ENCODE measurements at places on chromosomes 5 and 9.

DNA sequence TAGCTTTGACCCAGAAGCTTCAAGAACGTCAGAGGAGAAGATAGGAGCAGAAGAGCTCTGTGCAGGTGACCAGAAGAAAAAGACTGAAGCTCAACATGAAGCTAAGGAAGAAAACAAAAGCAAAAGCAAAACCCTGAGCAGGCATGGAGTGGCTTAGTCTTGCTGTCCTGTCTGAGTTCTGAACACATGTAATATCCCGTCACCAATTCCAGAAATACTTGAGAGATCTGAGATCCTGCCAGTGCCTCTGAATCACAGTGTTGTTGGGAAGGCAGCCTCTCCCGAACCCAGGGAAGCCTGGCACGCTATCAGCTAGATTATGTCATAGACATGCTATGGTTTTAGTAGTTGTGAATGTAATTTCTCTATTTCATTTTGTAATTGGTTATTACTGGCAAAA is 235.7 kb downstream of the ICE1 start:
- ATAC-seq: no peak

- no peak for ATAC-seq
Observed at GRCh38 chr9:111599955-111600343, 502 bp upstream of the PTGR1 start.

- no peak for ATAC-seq
Observed at GRCh38 chr9:105050296-105050695, 122.3 kb upstream of the ABCA1 start.

GRCh38 chr5:128436749-128437188 is 101.3 kb downstream of the FBN2 start:
- ATAC-seq: peak; percentile 78

GRCh38 chr5:91053741-91054025 is 329.4 kb downstream of the ARRDC3 start:
- no peak for ATAC-seq

DNA sequence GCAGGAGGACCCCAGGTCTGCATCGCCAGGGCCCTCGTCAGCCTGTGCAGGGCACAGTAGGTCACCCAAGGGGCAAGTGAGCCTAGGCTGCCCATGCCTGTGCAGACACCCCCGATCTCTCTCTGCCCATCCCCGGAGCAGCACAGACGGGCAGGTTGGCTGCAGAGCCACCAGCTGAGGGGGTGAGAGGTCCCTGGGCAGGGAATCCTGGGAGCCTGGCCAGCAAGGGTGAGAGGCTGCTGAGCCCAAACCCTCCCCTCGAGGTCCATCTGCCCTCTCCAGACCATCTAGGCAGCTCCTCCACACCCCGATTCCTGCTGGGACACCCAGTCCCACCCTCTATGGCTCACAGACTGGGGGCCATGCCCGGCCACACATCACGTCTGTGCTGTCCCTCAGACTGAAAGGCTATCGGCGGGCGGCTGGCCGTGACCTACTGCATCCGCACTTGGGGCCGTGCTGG is 2.8 kb upstream of the DPP7 start:
- no peak for ATAC-seq

DNA sequence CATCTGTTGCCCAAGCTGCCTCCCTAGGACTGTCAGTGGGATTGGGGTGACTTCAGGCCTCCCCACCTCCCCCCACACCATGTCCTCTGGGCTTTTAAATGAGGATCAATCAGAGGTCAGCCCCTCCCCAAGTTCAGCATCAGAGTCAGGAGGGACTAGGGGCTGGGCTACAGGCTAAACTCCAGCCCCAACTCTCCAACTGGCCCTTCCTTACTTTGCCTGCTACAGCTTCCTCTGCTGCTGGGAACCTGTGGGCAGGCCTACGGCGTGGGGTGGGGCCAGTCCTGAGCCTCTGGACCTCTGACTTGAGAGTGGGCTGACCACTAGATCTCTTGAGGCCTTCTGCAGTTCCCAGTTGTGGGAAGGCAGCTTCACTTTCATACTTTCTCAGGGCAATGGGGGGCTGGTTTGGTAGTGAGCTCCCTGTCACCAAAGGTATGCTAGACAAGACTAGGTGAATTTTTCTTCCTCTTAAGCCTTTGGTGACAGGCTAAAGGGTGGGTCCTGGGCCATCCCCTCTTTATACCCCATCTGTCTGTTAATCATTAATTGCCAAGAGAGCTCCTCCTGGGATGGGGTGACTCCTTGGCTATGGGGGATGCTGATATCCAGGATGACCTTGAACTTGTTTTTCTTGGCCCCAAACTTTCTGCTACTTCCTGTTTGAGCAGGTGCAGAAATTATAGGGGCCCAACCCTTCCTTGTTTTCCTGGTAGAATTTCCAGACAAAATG is 10.8 kb upstream of the DAB2IP start:
- no peak for ATAC-seq

DNA sequence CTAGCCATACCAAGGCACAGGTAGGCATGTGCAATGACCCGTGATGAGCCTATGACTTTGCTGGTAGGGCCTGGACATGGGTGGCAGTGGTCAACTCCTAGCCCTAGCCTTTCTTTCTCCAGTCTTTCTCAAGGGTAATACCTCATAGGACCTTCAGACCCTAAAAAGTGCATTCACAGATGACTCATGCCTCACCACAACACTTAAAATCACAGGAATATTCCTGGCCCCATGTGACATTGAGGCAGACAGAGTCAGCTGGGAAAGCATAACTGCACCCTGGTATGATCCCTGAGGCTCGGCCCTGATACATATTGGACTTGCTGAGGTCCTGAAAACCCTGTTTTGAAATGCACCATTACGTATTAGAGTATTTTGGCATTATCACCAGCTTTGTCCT is 449.5 kb downstream of the HINT1 start:
- no peak for ATAC-seq

DNA sequence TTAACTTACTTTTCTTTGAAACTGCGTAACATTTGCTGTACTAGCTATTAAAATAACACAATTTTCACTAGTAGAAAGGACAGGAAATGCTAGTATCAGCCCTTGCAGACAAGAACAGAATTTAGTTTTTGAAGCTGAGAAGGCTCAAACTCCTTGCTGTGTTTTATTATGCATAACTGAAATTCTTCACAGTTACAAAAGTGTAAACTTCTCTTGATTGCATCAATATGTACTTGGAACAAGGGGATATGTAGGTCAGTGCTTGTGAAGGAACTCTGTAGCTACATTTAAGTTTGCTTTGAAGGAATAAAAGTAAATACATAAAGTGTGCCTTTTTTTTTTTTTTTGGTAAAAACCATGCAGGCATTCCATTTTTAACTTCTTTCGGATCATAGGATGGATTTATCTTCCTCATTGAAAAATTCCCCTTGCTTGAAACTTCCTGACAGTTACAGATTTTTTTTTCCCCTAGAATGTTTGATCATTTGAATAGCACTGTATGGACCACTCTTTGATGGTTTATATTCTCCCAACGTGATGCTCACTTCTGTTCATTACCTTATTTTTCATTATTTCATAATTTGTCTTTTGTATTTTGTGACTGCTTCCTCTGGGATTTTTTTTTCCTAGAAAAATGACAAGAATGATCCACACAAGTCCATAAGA is 94.9 kb upstream of the DAB2 start:
- ATAC-seq: no peak

GRCh38 chr9:93156475-93157008 is 22.5 kb upstream of the NINJ1 start:
- ATAC-seq: no peak

GRCh38 chr5:142743592-142744441 is 26.4 kb upstream of the ARHGAP26 start:
- peak; percentile 14 for ATAC-seq

- no peak for ATAC-seq
Observed at GRCh38 chr5:156624686-156625085, 225.4 kb upstream of the PPP1R2B start.

DNA sequence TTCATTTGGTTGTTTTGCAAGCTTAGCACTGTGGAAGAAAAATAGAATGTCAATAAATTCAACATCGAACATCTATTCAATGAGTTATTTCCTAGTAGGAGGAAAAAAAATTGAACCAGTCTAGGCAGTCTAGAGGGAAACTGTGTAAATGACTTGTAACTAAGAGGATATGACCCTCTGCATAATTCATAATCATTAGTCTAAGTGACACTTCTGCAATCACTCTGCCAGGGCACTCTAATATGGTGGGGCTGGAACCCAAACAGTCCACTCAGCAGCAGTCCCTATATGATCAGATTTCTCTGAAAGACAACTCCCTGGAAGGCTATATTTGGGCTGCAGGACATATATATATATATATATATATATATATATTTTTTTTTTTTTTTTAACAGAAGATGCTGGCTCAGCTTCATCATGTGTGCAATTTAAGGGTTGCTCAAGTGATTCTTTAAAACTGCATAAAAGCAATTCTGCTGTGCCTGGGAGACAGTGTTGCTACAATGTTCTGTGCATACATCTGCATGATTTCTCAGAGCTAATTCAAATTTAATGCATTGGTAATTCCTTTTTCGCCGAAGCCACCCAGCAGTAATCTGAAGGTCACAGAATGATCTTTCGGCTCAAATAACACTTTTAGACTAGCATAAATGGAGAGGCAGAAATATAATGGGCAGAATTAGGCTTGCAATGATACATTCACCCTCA is 482.1 kb upstream of the ZNF608 start:
- ATAC-seq: no peak

DNA sequence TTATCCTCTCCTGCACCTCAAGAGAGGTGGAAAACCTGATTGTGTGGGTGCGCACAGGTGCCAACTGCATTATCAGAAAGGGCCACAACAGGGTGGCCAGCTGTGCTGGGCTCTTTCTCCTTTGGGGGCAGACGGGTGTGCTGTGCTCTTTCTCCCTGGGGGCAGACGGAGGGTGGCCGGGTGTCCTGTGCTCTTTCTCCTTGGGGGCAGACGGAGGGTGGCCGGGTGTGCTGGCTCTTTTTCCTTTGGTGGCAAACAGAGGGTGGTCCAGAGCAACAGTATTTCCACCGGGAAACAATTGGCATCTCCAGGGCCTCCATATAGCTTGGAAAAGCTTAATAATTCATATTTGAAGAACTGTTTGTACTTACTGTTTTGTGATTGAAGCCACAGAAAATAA is 6.8 kb downstream of the LMX1B start:
- no peak for ATAC-seq

GRCh38 chr5:38607396-38607795 is 51.0 kb upstream of the LIFR start:
- ATAC-seq: peak; percentile 71

- ATAC-seq: no peak
Observed at GRCh38 chr9:96323169-96323568, 21.2 kb upstream of the HSD17B3 start.

DNA sequence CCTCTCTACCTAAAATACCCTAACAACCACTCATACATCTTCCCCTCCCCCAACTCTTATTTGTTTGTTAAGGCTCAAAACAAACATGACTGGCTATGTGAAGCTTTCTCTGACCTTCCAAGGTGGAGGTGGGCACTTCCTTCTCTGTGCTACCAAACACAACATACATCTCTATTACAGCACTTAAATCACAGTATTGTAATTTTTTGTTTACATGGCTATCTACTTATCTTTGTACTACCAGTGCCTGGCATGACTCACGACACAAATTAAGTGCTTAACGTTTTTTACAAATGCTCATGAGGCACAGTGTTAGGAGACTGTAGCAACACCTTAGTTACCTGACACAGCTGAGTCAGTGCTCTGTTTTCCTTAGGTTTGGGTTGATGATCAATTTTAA is 18.6 kb downstream of the HOMER1 start:
- no peak for ATAC-seq

DNA sequence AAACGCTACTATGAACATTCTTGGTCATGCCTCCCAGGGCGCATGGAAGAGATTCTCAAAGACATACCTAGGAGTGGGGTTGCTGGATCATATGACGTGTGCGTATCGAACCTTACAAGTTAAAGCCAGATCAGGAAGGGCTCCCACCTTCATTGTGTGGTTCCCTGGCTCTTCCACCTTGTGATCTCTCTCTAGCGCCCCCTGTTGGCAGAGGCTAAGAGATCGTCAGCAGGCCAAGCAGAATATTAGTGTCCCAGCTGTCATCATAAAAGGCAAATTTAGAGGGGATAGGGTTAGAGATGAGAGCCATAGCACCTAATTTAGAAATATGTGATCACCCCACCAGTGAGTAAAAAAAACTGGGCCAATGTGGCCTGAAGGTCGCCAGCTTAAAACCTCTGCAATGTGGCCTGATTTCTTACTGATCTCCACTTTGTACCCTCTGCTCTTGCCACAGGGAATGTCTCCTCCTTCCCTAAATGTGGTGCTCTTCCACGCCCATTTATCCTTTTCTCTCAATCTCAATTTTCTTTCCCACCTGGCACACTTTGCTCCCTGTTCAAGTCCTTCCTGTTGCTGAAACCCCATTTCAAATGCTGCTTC is 91.7 kb upstream of the SHB start:
- peak; percentile 92 for ATAC-seq

DNA sequence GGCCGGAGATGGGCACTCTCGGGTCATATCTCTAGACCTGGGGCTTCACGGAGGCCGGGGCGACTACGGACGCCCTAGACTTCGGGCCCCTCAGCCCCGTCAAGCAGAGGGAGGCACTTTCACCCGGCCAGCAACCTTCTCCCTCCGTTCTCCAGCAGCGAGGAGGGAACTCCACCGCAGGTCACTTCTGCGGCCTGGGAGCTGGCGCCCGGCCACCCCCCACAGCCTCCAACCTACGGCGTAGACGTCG is 201 bp downstream of the DOLK start:
- ATAC-seq: peak; percentile 55

- ATAC-seq: peak; percentile 68
Observed at GRCh38 chr9:20640331-20641187, 18.3 kb upstream of the MLLT3 start.

- no peak for ATAC-seq
Observed at GRCh38 chr9:105313238-105313637, 68.8 kb downstream of the SLC44A1 start.

GRCh38 chr9:87102126-87102525 is 154.8 kb upstream of the GAS1 start:
- ATAC-seq: no peak

- peak; percentile 72 for ATAC-seq
Observed at GRCh38 chr5:88826646-88827585, 56.1 kb downstream of the MEF2C start.

DNA sequence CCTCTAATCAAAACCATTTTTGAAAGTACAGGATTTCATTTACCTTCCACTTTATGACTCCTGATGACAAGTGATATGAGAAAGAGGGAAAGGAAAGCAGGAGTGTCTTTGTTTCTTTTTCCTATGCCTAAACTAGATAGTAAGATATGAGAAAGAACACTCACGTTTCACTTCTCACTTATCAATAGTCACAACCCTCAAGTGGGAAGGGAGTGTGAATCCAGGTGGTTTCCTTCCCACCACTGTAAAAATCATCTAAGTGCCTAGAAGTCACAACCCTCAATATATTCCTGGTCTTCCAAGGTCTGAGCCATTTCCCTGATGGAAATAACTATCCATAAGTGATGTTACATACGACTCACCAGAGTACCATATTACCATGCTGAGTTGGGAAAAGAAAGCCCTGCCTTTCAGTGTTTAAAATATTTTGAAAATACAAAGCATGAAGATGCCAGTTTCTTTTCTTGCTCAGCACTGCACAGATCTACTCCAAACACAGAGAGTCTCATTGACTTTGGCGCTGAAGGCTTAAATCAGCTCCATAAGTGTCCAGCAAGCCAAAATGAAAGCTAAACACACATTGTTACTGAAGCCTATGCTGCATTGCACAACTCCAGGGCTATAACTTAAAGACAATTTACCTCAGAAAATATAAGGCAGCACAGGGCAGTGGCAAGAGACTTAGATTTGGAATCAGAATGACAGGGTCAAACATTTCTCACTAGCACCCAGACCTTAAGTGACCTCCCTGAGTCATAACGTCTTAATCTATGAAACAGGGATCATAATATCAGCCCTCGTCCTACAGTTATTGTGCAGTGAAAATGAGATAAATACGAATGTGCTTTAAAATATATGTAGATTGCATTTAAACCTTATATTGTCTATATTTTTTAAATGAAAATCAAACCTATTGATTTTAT is 301.2 kb downstream of the KIAA0825 start:
- ATAC-seq: peak; percentile 67

All from SK-N-SH treated with all-trans-retinoic acid at 6 μM for 48 hours (cell line).